Breast epithelium (tissue), 4 donors: ENCODE measurements at places on chromosomes 12 and 14.

DNA sequence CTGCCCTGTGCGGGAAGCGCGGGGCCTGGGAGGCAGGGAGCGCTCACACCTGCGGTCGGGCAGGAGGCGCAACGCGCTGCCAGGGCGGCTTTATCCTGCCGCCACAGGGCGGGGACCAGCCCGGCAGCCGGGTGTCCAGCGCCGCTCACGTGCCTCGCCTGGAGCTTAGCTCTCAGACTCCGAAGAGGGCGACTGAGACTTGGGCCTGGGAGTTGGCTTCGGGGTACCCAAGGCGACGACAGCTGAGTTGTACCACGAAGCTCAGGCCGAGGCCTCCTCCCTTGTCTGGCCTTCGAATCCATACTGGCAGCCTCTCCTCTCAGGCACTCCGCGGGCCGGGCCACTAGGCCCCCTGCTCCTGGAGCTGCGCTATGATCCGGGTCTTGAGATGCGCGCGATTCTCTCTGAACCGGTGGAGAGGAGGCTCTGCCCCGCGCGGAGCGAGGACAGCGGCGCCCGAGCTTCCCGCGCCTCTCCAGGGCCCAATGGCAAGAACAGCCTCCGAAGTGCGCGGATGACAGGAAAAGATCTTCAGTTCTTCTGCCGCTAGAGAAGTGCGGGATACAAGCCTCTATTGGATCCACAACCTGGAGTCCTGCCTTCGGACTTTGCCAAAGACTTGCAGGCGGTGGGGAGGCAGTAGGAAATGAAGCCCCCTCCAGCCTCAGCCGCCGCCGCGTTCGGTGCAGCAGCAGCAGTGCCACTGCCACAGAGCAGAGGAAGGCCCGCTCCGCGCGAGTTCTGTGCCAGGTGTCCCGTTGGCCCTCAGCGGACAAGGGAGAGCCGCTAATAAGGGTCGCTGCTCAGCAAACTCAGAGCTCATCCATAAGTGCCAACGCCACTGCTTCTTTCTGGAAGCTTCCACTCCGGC, 6.8 kb downstream of the SIX1 start:
- no peak for DNase-seq

- DNase-seq: no peak
These were observed 17.3 kb upstream of the RFLNA start for GRCh38 chr12:124277394-124278241.

- no peak for DNase-seq
These were observed 16.7 kb downstream of the PDE1B start for GRCh38 chr12:54565986-54566544.

- DNase-seq: no peak
These were observed 11.6 kb upstream of the IQSEC3 start for GRCh38 chr12:54750-55535.

- DNase-seq: peak; percentile 92
These were observed 47.2 kb upstream of the CTDSP2 start for GRCh38 chr12:57893431-57894353.

DNA sequence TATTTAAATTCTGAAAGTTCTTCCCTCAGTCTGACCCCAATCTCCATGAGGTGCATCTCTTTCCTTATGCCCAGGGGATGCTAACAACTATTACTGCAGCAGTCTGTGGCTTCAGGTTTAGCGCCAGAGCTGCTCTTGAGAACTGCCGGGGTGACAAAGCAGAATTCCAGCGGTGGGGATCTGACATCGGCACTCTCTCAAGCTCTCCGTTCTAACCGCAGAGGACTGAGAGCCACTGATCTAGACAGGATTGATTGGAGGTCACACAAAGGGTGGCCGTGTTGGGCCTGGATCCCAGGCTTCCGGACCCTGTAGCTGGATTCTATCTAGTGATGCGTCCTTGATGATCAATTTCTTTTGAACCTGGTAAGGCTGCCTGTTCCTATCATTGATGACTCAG, 155.6 kb upstream of the TMEM132C start:
- DNase-seq: no peak

DNA sequence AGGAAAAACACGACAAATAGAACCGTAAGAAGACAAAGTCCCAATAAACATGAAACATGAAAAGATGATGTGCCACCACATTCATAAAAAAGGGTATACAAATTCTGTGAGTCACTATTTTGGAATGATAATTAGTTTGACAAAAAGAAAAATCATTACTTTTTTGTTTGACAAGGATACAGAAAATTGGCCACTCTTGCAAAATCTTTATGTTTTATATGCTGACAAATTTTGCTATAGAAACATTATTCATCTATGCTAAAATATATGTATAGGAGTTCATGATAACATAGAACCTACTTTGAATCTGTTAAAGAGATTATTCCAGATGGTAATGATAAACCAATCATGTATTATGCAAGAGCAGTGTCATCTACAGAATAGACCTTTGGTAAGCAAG, 1201.0 kb downstream of the FSCB start:
- no peak for DNase-seq

DNA sequence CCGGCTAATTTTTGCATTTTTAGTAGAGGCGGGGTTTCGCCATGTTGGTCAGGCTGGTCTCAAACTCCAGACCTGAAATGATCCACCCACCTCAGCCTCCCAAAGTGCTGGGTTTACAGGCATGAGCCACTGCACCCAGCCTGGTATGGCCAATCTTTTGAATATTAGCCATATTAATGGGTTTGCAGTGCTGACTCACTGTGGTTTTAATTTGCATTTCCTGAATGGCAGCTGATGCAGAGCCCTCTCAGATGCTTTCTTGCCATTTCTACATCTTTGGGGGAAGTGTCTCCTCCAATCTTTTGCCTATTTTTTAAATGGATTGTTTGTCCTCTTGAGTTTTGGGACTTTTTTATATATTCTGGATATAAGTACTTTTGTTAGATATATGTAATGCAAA, 55.5 kb upstream of the NPAS3 start:
- no peak for DNase-seq

DNA sequence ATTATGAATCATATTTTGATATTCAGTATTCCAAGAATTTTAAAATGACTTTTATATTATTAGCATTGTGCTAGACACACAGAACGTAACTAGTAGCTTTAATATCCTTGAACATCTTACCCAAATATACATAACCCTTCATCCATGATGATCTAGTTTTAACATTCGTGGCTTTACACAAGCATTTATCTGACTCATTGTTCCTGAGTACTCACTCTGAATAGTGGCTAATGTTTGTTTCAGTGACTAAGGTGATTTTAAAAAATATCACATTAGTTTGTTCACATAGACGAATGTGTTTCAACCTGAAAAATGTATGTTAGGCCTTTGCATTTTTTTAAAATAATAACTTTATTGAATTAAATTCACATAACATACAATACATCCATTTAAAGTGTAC, 80.0 kb upstream of the PTPRQ start:
- DNase-seq: no peak

- DNase-seq: no peak
These were observed 79.2 kb downstream of the CCDC88C start for GRCh38 chr14:91338379-91338778.

- DNase-seq: no peak
These were observed 5.0 kb upstream of the NFKBIA start for GRCh38 chr14:35409595-35409994.

DNA sequence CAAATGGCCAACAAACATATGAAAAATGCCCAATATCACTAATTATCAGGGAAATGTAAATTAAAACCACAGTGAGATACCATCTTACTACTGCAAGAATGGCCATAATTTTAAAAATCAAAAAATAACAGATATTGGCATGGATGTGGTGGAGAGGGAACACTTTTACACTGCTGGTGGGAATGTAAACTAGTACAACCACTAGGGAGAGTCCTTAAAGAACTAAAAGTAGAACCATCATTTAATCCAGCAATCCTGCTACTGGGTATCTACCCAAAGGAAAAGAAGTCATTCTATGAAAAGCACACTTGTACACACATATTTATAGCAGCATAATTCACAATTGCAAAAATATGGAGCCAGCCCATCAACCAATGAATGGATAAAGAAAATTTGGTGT, 459.7 kb downstream of the GXYLT1 start:
- no peak for DNase-seq

DNA sequence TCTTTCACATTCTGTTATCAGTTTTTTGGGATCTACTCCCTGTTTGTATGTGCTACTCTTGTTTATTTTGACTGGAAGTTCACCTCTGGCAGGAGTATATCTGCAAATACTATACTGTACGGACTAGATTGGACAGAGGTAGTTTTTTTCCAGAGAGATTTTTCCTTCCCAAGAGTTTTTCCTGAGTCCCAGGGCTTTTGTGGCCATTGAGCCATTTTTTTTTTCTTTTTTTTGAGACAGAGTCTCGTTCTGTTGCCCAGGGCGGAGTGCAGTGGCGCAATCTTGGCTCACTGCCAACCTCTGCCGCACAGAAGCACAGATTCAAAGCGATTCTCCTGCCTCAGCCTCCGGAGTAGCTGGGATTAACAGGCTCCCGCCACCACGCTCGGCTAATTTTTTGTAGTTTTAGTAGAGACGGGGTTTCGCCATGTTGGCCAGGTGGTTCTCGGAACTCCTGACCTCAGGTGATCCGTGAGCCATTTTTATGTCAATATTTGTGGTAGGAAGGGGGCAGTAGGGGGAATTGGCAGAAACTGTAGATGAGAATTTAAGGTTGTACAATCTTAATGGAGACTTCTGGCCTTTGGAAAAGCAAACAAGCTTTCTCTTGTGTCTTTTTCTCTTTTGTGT, 19.4 kb downstream of the KTN1 start:
- DNase-seq: peak; percentile 47

DNA sequence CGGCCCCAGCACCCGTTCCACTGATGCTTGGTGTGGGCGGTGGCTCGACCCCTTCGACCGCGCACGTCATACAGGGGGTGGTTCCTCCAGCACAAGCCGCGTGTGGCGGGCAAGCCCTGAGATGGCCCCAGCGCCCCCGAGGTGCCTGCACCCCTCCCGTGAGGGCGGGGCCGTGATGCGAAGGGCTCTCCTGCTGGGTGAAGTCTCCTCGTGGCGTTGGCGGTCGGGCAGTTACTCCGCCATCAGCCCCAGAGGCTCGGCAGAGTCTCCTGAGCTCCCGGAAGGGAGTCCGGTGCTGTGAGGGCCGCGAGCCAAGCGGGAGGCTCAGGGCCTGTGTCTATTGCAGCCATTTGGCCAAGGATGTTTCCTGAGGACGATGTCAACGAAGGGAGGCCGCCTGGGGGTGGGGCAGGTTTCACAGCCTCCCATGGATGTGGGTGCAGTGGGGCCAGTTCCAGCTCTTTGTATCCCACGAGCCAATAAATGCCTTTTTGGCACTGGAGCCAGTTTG, 78.1 kb upstream of the GALNT9 start:
- no peak for DNase-seq

DNA sequence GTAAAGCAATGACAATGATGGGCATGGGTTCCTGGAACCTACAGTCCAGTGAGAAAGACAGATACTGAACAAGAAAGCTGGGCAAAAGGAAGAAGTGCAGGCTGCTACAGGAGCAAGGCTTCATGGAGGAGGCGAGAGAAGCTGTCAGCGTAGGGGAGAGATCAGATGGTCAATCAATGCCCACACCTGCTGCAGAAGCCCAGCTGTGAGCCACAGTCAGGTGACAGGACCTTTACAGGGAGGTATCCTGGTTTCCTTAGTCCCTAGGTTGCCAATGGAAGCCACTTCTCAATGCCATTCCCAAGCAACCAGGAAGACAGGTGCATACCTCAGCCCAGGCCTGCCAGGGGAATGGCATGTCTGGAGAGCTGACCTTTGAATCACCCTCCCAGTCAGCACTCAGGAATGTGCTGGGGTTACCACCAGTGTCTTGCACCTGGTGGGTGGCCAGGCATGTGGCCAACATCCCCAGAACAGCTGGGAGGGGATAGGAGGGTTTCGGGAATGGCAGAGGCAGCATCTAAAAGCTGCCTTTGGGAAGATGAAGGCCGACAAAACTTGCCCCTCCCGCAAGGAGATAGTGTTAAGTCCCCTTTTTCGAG, 170.3 kb downstream of the TTC7B start:
- DNase-seq: no peak

- no peak for DNase-seq
These were observed 32.4 kb downstream of the FERMT2 start for GRCh38 chr14:52918486-52918885.

DNA sequence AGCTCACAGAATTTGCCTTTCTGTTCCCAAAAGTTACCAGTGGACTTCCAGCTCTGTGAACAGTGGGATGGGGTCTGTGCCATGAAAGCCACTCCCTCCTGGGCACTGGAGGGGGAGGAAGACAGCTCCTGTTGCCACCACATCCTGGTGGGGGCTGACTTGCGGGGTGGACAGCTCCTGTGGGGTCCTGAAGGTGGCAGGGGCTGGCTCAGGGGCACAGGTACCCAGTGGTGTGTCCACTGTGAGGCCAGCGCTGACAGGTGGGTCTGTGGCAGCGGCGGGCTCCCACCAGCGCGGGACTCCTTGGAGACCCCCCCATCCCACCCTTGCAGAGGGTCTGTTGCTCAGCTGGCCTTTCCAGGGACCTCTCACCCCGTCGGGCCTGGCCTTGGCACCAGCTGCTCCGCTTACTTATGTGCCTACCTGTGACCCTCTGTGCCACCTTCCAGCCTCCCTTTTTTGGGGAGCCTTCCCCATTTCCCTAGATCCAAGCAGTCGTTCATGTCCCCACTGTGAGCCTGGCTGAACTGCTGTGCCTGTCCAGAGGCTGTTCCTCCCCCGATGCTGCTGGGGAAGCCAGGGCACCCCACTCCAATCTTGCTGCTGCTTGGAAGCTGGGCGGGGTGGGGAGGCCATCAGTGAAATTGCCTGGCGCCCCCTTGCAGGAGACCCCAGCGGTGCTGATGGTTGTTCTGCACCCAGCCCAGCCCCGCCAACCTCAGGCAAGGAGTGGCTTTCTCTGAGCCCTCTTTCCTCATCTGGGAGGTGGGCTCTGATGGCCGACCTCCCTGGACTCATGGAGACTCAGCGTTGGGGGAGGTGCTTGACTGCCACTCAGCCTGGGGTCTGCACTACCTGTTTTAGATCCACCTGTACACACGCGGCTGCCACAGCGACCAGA, 2.2 kb downstream of the TEDC1 start:
- DNase-seq: no peak

DNA sequence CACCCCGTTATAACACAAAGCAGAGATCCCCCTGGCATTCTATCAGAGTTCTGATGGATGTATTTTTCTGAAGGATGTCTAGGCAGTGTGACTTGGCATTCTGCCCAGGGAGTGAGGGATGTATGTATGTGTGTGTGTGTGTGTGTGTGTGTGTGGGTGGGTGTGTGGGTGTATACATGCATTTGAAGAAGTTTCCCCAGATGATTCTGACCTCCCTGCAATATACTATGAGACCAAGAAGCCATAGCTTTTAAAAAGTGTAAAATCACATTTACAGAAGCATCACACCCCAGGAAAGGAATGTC, 59.7 kb upstream of the NAP1L1 start:
- no peak for DNase-seq

GRCh38 chr14:59032826-59033225, 155.6 kb upstream of the DAAM1 start:
- DNase-seq: no peak

DNA sequence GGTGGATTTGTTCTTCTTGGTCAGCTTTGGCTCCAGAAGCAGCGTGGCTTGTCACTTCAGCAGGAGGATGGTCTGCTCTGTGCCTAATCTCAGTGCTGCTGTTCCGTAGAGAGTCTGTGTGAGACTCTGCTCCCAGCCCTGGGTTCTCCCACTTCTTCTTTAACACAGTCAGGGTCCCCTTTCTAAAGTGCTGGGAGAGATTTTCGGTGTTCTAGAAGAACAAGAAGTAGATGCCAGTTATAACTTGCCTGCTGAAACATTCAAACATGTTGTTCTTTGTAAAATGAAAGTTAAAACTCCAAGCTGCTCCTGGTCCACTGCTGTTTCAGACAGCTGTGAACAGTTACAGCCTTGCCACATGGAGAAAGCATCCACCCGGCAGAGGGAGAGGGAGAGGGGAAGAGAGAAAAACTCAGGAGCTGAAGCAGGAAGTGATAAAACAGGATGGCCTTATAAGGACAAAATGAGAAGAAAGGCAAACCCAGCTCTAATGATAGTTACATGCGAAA, 55.2 kb upstream of the CERS5 start:
- DNase-seq: peak; percentile 54
